ENCODE measurements at places on chromosomes 3 and 15.

DNA sequence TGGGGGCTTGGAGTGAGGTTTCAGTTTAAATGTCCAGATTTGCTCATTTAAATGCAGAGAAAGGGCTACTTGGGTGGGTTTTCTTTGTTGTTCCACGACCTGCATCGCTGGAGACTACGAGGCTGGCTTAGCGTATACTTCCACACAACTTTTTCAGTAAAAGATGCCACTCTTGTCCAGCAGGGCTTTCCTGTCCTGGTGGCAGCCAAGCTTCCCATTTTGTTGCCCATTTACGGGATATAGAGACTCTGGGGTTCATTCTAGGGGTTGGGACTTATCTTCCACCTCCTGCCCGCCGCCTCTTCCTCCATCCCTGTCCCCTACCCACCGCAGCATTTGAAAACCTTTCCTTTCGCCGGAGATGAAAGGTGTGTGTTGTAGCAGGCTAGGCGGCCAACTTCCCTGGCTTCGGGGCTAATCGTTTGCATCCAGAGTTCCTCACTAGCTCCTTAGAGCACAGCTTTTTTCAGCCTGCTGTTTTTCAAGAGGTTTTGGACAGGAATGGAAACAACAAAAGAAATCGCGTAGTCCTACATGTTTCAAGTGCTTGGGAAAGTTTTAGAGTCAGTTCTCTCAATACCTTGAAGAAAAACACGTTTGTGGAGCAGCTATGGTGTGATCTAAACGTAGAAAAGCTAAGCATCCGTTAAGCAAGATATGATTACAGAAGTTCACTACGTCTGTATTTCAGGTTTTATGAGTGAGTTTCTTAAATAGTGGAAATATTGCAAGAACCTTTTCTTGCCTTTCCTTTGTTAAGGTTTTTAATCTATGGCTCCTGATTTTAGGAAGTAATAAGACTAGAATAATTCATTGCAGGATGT lies 843 bp downstream of the CHRNA5 start:
- no peak for DNase-seq

DNA sequence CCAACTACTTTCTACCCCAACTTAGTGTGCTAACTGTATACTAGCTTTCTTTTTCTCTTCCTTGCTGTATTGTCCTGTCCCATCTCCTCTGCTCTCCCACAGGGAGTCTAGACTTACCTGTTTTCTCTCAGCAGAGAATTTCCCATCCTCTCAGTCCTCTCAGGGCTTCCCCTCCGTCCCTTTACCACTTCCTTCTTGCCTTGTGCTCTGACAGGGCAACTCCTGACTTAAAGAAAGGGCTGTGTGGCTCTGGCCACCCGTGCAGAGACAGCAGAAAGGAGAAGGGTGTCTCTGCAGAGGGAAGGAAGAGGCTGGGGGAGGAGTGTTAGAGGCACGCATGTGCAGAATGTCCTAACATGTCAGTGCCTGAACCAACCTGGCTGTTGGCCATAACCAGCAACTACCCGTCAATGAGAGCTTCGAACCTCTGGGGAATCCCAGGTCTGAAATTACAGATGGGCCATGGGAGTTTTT lies at the start of gene GCSAM:
Gene GCSAM, minus strand, starts transcription at position 274 of the 474 bp plus-strand sequence. Its CDS starts 128 bp downstream, at position 146.
- DNase-seq: peak; percentile 58

DNA sequence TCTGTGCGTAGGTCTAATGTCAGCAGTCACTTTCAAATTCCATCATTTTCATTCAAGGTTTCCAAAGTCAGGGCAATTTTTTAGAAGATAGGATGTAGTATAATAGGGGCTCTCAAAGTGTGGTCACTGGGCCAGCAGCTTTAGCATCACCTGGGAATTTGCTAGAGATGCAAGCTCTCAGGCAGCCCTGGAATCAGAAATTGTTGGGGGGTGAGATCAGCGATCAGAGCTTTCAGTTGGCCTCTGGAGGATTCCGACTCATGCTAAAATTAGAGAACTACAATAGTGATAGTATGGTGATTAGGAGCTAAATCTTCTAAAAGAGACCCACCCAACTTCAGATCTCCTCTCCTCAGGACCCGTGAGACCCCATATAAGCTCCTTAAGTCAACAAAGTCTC lies 2.4 kb upstream of the FRMD4B start:
- no peak for DNase-seq

DNA sequence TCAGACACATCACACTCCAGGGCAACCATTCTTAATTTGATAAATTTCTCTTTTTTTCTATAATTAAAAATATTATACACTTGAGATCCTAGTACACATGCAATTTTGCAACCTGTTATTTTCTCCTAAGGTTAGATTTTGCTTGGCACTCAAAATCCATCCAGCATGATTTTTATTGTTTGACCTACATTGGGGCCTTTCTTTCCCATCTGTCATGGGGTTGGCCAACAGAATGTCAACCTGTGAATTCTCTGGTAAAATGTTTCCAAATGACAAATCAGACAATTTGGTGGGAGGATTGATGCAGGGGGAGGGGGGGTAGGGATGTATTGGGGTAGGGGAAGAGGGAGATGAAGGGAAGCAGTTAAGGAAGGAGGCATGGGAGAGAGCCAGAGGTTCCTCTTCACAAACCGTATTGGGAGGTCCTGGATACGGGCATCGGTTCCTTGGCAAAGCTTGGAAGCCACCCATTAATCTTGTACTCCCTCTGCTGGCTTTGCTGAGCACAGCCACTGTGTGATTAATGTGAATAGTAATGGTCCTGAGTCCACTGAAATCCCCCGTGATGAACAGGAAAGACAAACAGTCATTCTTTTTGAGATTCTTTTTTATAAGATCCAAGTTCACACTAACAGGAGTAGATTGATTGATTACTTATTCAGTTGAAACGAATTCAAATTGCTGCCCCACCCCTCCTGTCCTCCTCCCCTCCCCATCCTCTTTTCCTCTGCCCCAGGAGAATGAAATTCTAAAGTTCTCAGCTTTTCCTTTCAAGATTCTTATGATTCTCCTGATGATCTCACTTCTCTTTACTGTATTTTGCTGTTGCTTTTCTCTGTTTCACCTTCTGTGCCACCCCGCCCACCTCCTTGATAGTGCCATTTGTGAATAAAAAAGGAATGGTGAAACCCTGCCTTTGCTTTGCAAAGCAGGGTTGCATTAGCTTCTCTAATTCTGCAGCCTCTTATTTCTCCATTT lies 82.2 kb upstream of the SLC25A26 start:
- no peak for DNase-seq

GRCh38 chr15:61016087-61016486 lies 213.0 kb downstream of the RORA start:
- DNase-seq: no peak

DNA sequence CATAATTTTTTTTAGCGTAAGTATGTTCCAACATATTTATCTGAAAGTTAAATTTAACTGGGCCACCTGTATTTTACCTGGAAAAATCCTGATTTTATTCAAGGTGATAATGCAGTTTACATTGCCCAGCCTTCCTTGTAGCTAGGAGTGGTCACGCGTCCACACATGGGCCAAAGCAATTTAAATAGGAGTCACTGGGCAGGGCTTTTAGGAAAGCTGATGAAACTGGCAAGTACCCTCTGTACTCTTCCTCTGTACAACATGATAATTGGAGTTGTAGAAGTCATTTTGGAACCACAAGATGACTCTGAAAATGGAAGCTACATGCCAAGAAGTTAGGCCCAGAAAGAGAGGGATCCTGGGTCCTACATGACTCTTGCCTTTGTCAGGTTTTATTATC lies 9.5 kb downstream of the BTD start:
- DNase-seq: no peak

GRCh38 chr3:121624147-121624899 lies 31.1 kb downstream of the FBXO40 start:
- DNase-seq: no peak
